ENCODE measurements at places on chromosomes 1 and 21.

- ATAC-seq, result no peak
These were observed 1.1 kb upstream of the PCAT6 start for GRCh38 chr1:202809597-202810159.

GRCh38 chr1:201758499-201759050 lies 70.4 kb upstream of the IPO9 start:
- peak; percentile 51 for ATAC-seq

- no peak for ATAC-seq
These were observed 6.9 kb upstream of the C4BPB start for GRCh38 chr1:207081806-207082205.

DNA sequence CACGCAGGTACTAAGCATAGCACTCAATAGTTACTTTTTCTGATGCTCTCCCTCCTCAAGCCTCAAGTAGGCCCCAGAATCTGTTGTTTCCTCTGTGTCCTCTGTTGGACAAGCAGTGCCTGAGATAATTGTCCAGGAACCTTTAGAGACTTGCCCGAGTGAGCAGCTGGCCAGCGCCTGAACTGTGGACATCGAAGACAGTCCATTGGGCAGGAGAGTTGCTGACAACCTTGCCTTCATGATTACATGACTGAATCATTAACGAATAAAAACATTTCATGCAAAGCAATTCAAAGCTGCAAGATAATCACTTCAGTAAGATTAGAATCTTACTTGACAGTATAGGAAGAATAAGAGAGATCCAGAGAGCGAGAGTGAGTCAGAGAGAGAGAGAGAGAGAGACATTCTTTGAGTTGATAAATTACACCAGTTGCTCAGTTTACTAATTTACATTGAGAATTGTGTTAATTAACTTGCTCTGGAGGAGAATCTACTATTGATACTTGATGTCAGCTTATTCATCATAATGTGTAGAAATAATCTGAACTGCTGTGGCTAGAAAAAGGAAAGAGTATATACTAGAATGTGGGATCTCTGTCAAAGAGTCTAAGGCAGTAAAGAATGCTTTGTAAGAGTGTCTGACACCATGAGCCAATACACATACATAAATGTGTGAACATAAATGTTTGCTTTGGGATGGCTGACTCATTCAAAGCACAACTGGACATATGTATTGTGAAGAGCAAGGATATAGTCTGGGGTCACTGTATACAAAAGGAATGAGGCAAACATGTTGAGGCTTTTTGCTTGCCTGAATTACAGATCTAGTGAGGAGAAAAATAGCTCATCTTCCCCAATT lies 216.0 kb downstream of the ZNF326 start:
- ATAC-seq, result no peak

- no peak for ATAC-seq
These were observed 37.8 kb downstream of the FRRS1 start for GRCh38 chr1:99728494-99729235.

DNA sequence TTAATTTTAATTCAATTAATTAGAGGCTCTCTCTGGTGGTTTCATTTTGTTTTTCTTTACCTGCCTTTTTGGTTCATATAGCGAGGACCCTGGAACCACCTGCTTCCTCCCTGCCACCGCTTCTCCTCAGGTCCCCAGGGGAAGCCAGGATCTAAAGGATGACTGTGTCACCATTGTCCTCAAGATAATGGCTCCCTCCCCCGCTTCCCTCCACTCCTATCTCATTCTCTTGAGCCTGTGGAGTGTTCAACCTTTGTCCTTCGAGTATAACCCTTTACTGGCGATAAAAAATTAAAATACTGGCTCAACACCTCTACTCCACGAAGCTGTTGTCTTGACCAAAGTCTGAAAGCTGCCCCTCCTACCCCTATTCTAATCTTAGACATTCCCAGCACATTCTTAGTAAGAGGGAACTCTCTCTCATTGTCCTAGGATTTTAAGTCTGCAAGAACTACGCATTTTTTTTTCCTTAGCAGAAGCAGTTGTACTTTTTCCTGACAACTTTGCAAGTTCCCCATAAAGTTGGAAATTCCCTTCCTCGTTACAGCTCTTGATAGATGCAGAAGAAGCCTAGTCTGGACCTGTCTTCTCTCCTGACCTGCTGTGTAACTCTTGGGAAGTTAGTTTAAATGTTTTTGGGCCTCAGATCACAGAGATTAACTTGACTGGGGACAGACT lies 12.6 kb upstream of the MAPKAPK2 start:
- no peak for ATAC-seq

All from stimulated activated memory B cell treated with anti-CD40 and anti-IgM and Interleukin-4, amounts not matched to agents 10 μg/mL and 1 μg/mL and 100 μg/mL, for 72 hours (primary cell).